Eye (tissue), 1 donor: ENCODE measurements at places on chromosomes 1 and 21.
A peak's percentile ranks its signal among the peaks of the same experiment; 100 is the strongest.

DNA sequence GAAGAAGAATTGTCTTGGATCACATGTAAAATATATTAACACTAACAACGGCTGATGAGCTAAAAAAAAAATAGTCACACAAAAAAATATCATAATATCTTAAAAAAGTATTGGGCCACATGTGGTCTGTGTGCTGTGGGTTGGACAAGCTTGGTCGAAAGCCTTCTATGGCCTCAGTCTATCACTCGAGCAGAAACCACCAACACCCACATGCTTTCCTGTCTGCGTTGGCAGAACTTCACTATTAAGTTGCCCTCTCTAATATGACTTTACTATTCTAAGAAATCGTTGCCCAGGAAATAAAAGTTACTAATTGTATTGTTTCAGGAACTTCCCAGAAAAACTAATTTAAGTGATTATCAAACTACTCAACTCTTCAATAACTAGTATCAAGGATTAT lies 28.2 kb upstream of the ETS2 start:
- DNase-seq: no peak

- no peak for DNase-seq
Measured at GRCh38 chr1:211732293-211732980, 57.0 kb upstream of the NEK2 start.

DNA sequence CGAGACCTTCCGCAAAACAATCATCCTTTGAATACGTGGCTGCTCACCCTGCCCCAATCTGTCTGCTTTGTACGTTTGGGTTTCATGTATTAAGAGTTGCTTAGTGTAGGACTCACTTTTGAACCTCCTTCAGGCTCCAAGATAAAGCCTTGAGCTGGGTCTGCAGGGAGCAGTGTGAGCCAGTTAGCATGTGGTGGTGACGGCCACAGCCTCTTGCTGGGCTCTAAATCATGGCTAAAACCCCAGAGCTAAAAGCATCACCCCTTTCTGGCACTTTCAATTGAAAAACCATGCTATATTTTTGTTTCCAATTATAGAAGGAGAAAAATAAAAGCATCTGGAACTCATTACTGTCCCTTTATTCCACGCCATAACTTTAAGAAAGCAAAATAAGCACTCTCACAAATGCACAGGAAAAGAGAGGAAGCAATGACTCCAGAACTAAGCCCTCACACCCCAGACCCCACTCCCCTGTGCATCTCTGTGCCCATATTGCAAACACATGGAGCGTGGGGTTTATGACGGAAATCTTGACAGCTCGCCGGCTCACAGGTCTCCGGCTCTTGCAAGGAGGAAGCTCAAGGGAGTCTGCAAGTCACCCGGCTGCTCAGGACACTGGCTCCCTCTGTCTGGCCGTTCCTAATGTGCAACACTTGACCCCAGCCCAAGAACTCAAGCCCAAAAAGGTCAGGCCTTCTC lies 135.5 kb downstream of the MIS18A start:
- peak; percentile 74 for DNase-seq

DNA sequence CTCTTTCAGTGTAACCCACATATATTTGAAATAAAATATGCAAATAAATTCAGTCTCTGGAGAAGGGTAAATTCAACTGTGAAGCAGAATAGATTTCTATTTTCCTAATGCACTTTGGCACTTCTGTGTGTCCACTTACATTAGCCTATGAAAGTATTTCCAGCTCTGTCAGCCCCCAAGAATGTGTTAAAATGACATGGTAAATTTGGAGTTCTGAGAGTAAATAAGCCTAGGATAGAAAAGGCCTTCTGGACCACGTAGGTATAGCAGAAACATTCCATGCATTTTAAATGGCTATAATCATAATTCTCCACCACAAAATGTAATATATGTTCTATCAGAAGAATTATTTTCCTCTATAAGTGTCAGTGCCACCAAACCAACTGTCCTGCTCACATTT lies 276.2 kb downstream of the NEGR1 start:
- DNase-seq: no peak

DNA sequence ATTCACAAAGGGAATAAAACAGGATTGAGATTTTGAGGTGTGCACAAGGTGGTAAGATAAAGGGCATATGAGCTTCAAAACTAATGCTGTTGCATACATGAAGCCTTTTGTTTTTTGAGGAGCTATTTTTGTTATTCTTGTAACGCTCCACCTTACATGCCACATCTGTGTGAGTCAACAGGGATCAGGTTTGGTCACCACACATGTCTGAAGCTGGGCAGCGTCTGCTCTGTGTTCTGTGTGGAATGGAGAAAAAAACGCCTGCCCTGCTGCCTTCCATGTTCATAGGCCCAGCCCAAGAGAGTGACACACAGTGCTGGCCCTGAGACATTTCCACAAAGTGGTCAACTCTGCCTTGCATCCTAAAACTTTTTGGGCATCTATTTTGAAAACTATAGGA lies 67.7 kb downstream of the MPZL1 start:
- no peak for DNase-seq

GRCh38 chr1:160777486-160778089 lies 18.4 kb upstream of the LY9 start:
- DNase-seq: peak; percentile 21

DNA sequence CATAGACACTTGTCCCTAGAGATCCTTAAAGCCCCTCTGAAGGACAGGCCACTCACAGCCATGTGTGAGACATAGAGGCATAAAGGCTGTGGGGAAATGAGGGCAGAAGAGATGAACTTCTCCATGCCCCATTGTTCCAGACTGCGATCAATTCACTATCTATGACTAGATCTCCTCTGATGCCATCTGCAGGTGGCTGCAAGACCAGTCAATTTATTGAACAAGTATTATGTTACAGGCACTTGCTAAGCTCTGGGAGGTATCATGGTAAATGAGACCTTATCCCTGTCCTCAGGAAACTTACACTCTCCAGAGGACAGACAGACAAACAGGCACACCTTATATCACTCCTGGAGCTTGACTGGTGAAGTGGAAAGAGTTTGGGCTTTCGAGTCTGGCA lies 22.9 kb downstream of the UBIAD1 start:
- DNase-seq: no peak

GRCh38 chr1:17513131-17513530 lies 26.4 kb upstream of the ARHGEF10L start:
- no peak for DNase-seq

DNA sequence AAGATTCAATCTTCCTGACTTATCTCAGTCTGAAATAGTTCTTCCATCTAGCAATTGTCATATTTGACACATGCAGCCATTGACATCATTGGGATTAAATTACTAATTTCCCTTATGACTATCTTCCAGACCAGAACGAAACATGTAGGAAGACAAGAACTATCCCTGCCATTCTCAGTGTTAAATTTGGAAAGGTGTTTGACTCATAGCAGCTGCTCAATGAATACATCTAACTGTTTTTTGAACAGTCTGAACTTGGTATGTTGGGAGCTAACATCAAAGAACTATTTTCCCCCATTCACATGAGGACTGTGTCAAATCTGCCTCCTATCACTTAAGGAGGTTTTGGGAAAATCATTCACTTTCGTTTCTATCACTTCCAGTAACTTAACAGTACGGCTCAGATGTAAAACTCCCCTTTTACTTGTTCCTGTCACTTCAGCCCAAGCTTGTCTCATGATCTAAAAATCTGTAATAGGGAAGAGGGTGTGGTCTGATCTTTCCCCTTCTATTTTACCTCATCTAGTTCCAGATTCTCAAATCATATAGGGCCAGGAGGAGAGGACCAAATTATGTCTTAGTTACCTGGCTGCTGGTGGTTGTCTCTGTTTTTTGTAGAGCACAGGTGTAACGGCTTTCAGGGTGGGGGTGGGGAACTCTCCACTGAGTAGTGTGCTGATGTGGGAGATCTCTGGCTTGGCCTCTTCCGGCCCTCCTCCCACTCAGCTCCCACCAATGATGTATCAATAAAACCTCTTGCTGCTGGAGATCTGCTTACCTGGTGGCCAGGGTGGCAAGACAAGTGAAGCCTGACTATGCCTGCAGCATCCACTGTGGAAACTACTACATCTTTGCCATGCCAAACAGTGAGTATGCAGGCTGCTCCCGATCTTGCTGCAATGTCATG lies 26.2 kb upstream of the SLAMF1 start:
- DNase-seq: no peak

DNA sequence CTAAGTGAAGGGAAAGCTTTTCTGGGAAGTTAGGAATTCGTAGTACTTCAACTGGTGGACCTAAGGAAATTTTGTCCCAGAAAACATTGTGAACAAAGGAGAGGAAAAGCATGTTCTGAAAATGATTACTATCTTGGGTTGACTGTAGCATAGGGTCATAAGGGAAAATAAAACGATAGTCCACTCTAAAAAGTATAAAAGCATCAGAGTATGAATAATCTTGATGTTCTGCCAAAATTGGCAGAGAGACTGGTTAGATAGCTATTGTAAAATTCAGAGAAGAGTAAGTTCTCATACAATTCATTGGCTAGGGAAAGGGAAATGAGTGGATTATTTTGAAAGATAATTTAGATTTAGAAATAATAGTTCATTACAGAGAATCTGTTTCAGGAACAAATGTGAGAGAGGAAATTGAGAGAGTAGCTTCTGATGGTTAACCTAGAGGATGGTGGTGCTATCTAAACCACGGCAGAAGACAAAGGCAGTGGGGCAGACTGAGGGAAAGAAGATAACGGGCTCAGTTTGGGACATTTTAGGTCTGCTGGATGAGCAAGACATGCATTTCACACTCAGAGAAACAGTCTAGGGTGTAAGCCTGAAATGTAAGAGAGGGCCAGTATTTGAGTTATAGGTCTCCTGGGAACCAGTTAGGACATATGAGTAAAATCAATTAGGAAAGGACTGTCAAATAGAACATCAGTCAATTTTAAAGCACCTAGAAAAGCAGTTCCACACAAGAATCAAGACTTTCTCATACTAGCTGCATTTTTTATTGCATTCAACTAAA lies 799.3 kb upstream of the CXADR start:
- no peak for DNase-seq

GRCh38 chr1:111480674-111481073 lies 6.9 kb downstream of the C1orf162 start:
- no peak for DNase-seq

- DNase-seq: peak; percentile 48
Measured at GRCh38 chr1:109249654-109250401, 489 bp downstream of the CELSR2 start.

- peak; percentile 81 for DNase-seq
Measured at GRCh38 chr1:997993-998744, 1.7 kb downstream of the HES4 start.

- no peak for DNase-seq
Measured at GRCh38 chr1:86938855-86939254, 24.4 kb downstream of the HS2ST1 start.

DNA sequence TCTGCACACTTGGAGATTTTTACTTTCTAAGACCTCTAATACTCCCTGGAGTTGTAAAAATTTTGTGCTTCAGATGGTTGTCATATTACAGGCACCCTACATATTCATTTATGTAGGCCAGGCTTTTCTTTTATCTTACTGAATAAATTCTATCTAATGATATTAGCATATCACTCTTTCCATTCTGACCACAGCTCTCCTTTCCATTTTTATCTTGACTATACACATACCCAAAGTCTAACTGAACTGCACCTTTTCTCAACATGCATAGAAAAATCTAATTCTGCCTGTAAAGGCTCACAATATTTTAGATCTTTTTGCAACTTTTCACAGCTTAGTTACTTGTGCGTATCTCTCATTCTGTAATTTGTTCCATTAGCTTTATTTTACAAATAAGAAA lies 52.7 kb upstream of the TSHB start:
- DNase-seq: no peak

GRCh38 chr1:48048980-48049379 lies 51.8 kb upstream of the TRABD2B start:
- DNase-seq: no peak

- DNase-seq: no peak
Measured at GRCh38 chr1:21064057-21064456, 112.6 kb downstream of the EIF4G3 start.

- no peak for DNase-seq
Measured at GRCh38 chr1:162861625-162862024, 650 bp upstream of the CCDC190 start.

DNA sequence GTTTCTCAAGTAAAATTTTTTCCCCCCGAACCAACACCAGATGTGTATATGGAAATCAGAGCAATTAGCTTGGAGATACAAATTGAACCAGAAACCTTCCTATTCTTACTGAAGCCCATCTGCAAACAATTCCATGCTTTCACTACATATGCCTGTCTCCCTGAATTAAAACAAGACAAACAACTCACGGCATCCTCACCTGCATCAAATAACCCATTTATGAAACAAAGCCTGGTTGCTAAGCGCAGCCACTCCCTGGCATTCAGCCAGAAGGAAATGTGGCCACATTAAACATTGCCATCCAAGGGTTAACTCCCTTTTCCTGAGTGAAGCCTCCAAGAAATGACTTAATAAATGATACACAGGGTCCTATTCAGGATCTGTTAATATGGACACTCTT lies 55.3 kb downstream of the APP start:
- peak; percentile 64 for DNase-seq

DNA sequence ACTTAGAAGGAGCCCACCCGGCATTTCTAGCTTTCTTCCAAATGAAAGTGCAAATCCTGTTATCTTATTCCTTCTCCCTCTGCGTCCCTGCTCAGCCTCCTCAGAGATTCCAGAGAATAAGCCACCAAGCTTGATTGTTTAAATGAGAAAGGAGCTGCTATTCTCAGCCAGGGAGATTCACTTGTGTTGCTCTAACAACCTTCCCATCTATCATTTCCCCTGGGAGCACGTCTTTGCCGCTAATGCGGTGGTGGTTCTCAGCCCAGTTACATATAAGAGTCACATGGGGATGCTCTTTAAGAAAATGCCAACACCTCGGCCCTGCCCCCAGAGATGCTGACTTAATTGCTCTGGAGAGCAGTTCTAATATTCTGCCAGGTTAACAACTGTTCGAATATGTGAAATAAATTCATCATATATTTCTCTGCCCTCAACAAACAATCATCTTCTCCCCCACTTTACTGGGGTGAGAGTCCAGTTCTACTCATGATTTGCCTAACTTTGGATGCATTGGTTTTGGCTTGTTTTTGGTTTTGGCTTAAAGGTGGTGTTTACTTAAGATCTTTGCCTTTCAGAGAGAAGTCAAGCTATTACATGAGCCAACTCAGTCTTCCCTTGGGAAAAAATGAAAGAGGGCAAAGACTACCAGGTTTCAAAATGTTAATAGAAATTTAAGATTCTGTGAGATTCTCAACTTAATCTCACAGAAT lies 213.9 kb downstream of the SEC16B start:
- no peak for DNase-seq

- DNase-seq: no peak
Measured at GRCh38 chr1:89100412-89100811, 25.5 kb downstream of the GBP2 start.

- no peak for DNase-seq
Measured at GRCh38 chr1:186055846-186056245, 319.2 kb downstream of the TPR start.
